Sigmoid colon (tissue), 7 donors: ENCODE measurements at places on chromosomes 1 and 21.

DNA sequence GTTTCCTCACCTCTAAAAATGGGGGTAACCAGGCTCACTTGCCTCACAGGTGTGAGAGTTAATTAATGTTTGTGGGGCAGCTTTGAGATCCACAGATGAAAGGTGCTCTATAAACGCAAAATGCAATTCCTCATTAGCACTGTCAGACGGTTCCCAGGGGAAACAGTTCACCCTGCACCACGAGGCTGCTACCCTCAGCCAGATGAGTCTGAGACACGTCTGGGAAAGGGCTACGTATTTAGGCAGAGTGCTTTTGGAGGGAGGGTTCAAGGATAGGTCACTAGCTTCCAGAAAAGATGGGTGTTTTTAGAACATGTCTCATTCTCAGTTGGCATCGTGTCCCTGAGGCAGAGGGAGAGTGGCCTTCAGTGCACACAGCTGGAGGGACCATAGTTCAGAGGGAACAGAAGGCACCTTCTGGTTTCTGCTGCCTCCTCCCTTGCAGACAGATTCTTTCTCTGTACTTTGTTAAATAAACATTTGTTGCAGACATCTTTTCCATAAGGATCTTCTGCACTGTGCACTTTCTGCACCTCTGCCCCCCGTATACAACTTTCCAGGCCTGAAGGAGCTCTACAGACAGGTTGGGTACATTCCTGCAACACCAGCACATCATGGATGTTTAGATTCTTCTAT lies 139.9 kb downstream of the CLIC6 start:
- no peak for DNase-seq

DNA sequence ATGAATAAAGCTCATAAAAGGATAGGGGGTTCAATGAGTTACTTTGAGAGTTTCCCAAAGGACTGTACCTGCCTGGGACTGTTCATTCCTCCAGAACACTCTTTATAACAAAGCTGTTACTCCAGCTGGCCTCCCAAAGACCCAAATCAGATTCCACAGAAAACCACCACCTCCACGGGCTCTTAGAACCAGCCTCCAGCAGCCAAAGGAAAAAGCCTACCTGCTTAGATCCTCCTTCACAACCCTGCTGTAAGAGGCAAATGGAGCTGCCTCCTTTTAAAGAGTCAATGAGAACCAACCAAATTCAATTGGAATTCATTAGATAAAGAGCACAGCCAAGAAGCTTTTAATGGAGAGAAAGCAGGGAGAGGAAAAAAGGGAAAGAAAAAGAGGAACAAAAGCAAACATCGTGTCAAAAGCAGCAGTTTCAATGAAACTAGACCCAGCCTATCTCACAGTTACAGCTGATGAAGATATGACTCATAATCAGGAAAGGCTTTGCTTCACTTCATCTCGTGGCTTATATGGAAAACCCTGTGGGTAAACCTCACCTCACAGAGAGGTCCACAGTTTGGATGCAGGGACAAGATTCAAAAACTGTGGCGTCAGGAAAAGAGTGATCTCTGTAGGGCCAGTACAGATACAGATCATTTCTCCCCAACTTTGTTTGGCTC lies 27.8 kb upstream of the FMO4 start:
- DNase-seq: no peak

DNA sequence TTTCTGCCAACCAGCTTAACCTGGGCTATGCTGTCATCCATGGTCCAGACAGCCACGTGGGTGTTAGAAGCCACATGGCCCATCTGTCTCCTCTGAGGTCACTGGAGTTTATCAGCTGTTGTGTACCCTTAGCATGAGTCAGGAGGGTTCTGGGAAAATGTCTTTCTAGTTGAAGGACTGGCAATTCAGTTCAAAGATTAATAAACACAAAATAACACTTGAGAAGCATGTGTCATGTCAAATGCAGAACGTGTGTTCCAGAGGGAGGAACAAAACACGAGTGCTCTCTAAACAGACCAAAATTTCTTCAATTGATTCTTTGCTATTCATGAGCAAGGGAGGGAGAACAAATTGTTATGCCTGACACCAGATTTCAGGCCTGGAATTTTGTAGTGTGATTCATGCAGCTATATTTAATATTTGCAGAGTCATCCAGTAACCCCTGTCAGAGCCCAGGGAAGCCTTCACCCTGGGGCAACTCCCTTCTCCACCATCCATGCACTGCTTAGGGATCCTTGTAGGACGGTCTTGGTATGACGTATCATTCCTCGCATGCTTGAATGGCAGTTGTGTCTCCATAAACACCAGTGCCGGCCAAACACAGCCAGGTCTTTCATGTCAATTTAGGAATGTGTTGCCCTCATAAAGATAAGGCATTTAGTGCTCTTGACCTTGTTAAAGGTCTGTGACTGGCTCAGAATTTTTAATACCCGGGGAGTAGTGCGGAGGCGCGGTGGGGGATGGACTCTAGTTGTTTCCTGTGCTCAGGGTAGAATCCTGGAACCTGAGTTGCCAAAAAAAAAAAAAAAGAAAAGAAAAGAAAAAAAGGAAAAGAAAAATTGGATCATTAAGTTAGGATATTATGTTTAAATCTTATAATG lies 27.7 kb upstream of the DYRK1A start:
- peak; percentile 71 for DNase-seq

- no peak for DNase-seq
These were observed 17.5 kb downstream of the GTF2B start for GRCh38 chr1:88873737-88874349.

DNA sequence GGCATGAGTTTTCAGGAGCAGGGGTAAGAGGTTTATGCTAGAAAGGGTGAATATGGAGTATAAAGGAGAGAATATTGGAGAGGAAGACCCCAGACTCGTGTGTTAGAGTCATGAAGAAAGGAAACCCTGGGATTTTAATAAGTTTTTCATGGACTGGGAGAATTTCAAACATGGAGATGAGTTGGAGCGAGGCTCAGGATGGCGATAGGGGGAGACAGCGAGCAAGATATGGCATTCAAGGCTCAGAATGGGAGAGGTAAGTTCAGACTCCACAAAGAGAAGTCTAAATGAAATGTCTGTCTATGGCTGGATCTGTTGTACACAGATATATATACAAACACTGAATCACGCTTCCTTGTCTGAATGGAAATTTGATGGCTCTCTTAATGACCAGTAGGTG lies 92.5 kb downstream of the LRRC40 start:
- no peak for DNase-seq

DNA sequence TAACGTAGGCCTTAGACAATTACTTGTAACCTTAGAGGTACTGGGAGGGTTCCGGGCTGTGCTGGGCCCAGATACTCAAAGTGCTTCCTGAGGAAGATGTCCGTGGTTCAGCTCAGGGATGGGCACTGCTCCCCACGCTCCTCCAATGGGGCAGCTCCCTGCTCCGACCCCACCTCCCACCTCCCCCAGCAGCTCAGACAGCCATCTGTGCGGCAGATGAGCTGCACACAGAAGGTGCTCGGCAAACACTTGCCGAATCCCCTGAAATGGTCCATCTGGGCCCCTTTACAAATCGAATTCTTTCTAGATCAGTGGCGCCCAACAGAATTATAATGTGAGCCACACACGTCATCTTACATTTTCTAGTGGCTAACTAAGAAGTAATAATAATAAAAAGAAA lies 242.4 kb upstream of the RAB4A start:
- DNase-seq: no peak

DNA sequence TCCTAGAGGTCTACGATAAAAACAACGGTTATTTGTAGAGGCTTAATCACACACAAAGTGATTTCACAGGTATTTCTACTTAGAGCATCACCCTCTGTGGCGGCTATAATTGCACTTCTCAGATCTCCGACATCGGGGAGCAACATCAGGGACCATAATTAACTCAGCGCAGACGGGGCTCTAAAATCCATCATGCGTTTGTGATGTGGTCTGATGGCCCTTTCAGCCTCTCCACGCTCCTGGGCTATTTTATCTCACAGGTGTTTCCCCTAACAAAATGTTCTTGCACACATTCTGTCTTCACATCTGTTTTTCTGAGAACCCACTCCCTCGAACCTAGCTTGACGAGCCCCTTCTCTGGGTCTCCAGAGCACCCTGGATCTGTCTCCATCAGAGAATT lies 146.3 kb upstream of the DUSP10 start:
- DNase-seq: no peak

GRCh38 chr21:44018813-44019567 lies 6.9 kb downstream of the TRAPPC10 start:
- DNase-seq: no peak

DNA sequence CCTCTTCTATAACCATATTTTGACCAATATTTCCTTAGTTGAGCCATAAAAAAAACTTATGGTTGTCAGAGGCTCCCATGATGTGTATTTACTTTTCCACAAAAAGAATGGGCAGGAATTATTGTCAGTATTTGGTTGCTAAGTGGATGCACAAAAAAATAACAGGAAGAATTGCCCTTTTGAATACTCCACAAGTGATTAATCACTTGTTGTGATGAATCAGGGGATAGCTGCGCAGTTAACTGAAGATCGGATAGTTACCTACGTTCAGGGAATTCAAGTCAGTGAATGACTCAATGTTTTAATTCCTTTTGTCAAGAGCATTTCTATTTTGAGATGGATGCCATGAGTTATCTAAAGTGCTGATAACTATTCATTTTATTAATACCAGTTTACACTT lies 785.2 kb upstream of the B3GALT2 start:
- DNase-seq: no peak

DNA sequence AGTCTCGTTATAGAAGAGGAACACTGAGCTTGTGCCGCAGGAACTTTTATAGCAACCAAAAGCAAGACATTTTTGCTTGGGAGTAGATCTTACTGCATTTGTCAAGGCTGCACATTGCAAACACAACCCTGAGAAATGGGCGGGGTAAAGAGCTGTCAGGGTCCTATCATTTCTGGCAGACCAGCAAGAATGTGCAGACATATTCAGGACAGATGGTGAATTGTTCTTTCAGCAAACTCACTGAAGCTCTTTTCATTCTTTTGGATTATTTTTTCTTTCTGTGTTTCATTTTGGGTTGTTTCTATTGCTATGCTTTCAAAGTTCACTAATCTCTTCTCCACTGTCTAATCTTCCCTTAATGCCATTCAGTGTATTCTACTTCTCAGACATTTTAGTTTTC lies 5.1 kb upstream of the ACTN2 start:
- no peak for DNase-seq

DNA sequence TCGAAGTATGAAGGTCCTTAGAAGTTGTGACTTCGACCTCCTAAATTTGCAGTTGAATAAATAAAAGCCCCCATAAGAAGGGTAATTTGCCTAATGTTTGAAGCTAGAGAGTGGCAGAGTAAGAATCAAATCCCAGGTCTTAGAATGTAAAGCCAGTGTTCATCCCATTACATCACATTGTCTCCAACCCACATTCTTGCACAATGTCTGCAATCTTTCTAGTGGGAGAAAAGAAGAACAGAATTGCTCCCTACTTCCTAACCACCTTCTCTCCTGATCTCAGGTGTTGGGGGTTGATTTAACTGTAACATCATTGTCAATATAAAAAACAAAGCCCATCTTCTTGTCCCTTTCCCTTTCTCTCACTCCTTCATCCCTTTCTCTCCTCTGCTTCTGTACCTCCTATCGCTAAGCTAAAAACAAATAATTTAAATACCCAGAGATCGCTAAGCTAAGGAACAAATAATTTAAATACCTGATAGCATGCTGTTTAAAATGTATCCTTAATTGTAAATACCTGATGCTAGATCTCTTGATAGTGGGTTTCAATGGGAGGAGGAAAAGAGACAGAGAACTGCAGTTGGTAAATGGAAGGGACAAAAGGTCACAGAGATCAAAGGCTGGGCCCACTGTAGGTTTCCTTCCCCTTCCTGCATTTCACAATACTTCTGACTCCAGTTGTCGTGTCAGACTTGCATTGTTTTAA lies 32.1 kb upstream of the CCDC190 start:
- no peak for DNase-seq

DNA sequence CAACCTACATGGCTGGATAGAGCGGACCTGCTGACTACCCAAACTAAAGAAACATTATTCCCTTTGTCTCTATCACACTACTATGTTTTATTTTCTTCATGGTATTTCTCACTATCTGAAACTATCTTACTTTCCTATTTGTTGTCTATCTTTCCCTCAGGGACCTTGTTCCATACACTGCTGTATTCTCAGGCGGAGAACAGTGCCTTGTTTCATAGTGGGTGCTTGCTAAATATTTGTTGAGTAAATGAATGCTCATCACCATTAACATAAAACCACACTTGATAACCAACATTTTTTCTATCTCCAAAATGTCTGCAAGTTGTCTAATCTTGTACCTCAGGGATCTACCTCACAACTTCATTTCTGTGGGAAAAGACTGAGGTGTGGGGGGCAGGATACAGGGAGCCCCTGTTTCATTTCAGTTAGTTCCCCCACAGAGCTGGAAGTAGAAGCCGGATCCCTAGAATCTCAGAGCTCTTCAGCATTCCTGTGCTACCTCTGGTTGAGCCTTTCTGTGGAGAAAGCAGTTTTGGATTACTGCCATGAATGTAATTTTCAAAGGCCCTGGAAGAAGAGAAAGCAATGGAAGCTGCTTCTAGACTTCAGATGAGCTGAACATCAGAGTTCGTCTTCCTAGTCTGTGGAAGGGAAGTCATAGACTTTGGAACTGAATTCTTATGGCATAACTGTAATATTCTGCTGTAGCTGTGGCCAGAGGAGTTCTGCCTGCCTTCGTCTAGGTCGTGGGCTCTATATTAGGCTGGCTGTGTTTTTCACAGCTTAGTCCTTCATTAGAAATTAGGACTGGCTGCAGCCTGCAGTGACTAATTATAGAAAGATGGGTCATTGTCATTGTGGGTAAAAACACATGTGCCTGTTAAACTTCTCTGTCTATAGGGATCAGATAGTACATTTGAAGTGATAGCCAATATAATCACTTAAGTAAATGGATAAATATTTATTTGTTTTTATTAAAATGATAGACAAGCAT lies 293.2 kb upstream of the SGIP1 start:
- DNase-seq: no peak

DNA sequence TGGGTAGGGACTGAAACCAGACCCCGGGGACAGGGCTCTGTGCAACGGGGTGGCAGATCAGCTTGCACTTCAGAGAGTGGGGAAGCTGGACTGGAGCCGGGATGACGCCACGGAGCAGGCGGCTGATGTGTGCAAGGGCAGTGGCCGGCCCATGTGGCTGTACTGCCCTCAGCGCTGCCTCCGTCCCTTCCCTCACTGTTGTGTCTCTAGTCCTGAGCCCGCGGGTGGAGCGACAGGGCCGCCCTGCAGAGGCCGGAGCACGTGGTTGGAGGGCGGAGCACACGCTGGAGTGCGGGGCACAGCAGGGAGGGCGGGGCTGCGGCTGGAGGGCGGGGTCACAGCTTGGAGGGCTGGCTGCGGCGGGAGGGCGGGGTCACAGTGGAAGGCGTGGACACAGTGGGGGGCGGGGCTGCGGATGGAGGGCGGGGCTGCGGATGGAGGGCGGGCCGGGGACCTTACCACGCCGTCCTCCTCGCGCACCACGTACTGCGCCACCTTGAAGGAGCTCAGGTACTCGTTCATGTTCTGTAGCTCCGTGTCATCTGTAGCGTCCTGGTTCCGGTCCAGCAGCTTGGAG lies 52.4 kb downstream of the CHD5 start:
- peak; percentile 65 for DNase-seq

- DNase-seq: no peak
These were observed 52.2 kb upstream of the GCLM start for GRCh38 chr1:93961443-93961842.
